ENCODE measurements at places on chromosomes 1 and 21. TPM values are rescaled to one million over a fixed set of nuclear protein-coding genes. Genes with fewer than 3 reads are reported as not detected.
A peak's percentile ranks its signal among the peaks of the same experiment; 100 is the strongest.

- DNase-seq: no peak
Measured at GRCh38 chr1:46538147-46538546, 13.3 kb downstream of the KNCN start.

DNA sequence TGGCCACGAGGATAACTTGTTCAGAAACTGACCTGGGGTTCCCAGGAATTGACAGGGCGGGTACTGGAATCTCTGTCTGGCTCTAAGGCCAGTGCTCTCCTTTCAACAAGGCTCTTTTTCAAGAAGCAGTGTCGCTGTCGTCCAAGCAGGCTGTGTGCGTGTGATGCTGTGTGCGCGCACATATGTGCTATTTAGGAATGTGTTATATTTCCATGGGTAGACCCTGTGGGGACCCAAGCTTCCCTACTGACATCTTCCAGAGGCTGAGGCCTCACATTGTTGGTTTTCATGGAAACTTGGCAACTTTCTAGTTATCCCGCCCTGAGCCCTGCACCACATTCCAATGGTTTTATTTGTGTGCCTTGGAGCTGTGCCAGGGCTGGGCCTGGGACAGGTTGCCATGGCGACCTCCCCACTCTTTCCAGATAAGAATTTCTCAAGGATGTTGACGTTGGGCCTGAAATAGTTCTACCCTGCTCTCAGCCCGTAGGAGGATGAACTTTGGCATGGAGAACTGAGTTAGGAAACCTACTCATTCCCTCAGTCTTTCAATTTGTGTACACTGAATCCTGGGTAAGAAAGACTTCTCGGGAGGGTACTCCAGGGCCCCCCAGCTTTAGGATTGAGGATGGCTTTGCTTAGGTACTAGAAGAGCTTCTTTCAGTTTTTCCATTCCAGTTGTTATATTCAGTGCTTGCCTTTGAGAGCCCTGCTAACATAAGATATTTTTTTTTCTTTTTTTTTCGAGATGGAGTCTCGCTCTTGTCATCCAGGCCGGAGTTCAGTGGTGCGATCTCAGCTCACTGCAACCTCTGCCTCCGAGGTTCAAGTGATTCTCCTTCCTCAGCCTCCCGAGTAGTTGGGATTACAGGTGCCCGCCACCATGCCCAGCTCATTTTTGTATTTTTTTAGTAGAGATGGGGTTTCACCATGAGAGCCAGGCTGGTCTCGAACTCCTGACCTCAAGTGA is 38.8 kb upstream of the SRSF10 start:
- DNase-seq: peak; percentile 98

GRCh38 chr1:24939675-24940193 is 9.7 kb upstream of the RUNX3 start:
- no peak for DNase-seq

GRCh38 chr1:180956028-180956640 is 43.4 kb downstream of the KIAA1614 start:
- DNase-seq: no peak

- DNase-seq: peak; percentile 61
Measured at GRCh38 chr1:6259491-6260362, 1.2 kb downstream of the GPR153 start.

DNA sequence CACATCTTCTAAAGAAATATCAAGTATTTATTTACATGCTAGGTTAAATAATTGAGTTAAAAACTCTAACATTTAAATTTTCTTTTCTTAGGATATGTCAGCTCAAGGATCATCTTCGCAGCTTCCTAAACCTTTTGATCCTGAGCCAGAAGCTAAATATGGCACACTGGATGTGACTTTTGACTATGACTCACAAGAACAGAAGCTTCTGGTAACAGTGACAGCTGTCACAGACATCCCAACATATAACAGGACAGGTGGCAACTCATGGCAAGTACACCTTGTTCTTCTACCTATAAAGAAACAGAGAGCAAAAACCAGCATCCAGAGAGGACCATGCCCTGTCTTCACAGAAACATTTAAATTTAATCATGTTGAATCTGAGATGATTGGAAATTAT is 132.7 kb upstream of the SERTAD4 start:
- no peak for DNase-seq

GRCh38 chr1:59422921-59423575 is 126.2 kb downstream of the FGGY start:
- no peak for DNase-seq

GRCh38 chr1:84117868-84118267 is 26.2 kb upstream of the PRKACB start:
- peak; percentile 12 for DNase-seq

- no peak for DNase-seq
Measured at GRCh38 chr1:153922076-153922971, 448 bp downstream of the GATAD2B start.

DNA sequence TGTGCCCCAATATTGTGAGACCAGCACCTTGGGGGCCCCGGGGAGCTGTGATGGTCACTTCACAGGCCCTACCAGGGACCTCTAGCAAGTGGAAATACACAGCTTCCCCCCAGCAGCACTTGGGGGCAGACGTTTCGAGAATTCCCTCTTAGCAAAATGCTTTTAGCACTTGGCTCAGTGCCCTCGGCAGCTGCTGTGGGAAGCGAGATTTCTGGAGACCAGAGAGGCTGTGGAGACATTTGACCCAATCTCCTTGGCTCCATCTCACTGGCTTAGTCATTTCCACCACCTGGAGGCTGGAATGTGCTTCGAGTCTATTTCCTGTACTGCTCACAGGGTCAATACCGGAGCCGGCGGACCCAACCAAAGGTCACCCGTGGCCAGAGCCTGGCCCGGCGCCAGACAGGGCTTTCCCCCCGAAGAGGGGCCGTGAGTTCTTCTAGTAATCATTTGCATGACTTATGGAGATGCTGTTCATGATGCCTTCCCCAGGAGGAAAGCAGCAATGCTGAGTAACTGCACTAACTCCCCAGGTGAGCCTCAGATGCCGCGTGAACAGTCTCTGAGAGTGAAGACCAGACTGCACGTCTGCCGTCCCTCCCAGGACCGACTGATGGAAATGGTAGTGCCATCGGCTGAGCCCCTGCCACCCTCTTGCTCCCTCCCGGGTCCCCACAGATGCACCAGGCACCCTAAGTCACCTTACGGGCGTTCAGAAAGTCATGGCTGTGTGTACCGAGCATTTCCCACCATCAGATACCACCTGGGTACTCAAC is 4.4 kb upstream of the C2CD2 start:
- DNase-seq: peak; percentile 75

GRCh38 chr1:109252893-109253802 is 3.8 kb downstream of the CELSR2 start:
- DNase-seq: no peak

- DNase-seq: peak; percentile 28
Measured at GRCh38 chr1:162069334-162070093, at the start of gene NOS1AP. Gene NOS1AP (plus strand): TSS chr1:162069691. CDS start chr1:162070178, 487 bp downstream.

DNA sequence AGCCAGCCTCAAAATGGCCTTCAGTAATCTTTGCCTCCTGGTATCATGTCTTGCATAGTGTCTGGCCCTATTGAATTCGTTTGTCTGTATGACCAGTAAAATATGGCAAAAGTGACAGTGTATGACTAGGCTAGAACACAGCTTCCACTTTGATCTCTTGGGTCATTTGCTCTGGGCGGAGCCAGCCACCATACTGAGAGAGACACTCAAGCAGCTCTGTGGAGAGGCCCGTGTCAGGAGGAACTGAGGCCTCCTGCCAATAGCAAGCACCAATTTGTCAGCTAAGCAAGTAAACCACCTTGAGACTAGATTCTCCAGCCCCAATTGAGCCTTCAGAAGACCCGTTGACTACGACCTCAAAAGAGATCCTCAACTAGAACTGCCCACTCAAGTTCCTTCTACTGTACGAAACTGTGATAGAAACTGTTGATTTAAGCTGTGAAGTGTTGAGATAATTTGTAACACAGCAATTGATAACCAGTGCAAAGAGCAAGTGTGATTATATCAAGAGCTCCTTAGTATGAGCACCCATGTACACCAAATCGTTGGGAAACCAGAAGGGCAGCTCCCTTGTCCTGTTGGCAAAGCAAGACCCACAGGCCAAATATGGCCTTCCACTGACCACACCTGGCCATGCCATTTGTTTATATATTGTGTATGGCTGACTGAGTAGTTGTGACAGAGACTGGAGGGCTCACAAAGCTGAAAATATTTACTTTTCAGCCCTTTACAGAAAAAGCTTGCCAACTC is 52.7 kb upstream of the SERBP1 start:
- DNase-seq: no peak

GRCh38 chr1:10353282-10353681 is 45.6 kb upstream of the PGD start:
- no peak for DNase-seq

DNA sequence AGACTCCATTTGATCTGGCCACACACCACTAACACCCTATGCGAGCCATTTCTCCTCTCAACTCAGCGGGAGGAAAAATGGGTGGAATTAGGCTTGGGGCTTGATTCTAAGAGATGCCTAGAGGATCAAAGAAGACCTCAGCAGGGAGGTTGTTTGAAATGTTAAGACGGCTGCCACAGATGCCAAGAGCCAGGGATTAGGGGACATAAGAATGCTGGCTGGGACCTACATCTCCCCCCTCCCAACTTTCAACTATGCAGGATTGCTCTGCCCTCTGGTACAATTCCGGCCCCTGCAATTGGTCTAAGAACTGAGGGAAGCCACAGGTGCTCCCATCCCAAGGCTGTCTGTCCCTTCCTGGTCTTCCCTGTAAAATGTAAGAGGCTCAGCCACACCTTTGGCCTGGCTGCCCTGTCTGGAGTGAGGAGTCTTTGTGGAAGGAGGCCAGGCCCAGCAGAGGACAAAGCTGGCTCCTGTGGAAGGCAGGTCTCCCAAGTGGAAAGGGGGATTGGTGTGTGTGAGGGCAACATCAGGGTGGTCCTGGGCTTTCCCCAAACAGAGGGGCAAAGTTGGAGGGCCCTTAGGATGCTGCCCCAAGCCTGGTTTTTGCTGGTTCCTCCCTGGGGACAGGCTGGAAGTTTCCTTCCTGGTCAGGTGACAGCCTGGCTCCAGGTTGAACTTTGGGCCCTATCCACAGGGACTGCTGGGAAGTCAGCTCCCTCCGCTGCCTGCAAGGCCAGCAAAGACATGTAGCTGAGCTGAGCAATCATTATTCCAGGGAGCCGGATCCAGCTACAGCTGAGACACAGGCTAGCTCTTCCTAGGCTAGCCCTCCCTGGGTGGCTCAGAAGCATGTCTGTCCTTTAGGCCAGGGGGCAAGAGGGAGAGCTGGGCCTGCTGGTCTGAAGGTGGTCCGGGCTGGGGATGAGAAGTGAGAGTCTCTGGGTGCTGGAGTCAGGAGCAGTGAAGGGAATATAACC is 34.5 kb upstream of the SYNC start:
- no peak for DNase-seq

DNA sequence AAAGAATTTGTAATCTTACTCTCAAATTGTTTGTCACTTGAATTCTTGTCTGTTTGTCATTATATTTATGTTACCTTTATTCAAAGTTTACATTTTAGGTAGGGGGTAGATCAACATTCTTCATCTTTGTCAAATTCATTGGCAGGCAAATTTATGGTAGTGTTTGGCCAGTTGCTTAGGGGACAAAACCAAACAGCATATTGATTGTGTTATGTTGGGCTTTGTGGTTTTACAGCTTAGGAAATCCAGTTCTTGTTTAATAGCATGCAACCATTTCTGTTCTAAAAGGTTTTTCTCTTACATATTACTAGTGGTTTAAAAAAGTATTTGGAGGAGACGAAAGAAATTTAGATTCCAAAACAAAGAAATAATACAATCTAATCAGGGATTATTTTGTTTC is 91.4 kb downstream of the HMCN1 start:
- no peak for DNase-seq

DNA sequence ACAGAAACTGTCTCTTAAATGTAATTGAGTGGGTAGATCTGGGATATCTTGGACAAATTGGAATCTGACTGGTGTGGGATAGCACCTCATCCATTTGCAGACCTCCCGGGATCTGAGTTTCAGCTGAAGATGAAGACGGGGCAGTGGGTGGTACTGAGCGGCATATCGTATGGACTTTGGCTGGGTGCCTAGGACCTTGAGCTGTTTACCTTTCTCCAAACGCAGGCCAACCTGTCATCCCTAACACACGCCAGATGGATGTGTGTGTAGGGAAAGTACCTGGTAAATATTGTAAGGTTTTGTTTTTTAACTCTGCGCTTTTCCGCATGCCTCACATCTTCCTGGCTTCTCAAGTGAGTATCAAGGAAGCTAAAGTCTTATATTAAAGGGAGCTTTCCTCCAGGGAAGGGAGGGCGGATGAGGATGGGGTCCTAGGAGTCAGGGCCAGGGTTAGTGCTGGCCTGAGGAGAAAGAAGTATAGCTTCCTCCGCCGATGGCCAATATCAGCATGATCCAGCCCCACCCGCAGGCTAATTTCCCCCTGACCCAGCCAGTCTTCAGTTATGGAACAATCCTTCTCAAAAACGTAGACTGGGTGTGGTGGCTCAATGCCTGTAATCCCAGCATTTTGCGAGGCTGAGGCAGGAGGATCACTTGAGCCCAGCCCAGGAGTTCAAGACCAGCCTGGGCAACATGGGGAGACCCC is 26.2 kb downstream of the ATP8B2 start:
- DNase-seq: no peak

GRCh38 chr1:64546013-64546412 is 76.1 kb downstream of the CACHD1 start:
- DNase-seq: no peak

DNA sequence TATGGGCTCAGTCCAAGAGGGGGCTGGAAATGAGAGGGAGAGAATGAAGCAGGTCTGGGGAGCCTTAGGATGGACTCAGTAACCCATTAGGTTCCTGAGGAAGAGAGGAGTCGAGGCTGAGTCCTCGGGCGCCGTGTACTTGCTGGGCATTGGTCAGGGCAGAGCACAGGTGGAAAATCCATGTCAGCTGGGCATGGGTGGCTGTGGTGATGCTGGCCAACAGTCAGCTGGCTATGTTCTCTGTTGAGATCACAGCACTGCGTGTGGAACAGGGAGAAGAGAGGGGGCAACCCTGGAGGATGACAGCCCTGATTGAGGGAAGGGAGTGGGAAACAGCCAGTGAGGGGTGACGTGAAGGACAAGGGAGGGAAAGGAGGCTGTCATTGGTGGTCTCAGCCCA is 43.1 kb upstream of the CLSTN1 start:
- DNase-seq: no peak

GRCh38 chr21:22280851-22281250 is 1282.6 kb downstream of the NCAM2 start:
- no peak for DNase-seq

ZNF691 gene
- total RNA-seq: 4.8 TPM

AMY1C gene
- total RNA-seq: not detected

HSD3B1 gene
- not detected for total RNA-seq

COL8A2 gene
- total RNA-seq: 2.5 TPM

KCNE2 gene
- total RNA-seq: not detected

AKNAD1 gene
- total RNA-seq: not detected

NID1 gene
- 94.0 TPM for total RNA-seq

TNFRSF1B gene
- total RNA-seq: 0.32 TPM

CCDC181 gene
- total RNA-seq: not detected

NBPF26 gene
- total RNA-seq: 17.9 TPM

HAPLN2 gene
- not detected for total RNA-seq

ACKR1 gene
- not detected for total RNA-seq

HIVEP3 gene
- total RNA-seq: 11.4 TPM

Measured in HFFc6 (cell line).